ENCODE measurements at places on chromosomes 7 and 10.

- DNase-seq, result no peak
Observed at GRCh38 chr10:88228130-88228529, 355.0 kb downstream of the RNLS start.

DNA sequence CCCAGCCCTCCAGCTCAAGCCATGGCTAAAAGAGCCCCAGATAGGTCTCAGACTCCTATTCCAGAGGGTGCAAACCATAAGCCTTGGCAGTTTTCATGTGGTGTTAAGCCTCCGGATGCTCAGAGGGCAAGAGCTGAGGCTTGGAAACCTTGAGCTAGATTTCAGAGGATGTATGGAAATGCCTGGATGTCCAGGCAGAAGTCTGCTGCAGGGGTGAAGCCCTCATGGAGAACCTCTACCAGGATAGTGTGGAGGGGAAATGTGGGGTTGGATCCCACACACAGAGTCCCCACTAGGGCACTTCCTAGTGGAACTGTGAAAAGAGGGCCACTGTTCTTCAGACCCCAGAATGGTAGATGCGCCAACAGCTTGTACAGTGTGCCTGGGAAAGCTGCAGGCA is 13.2 kb upstream of the HPSE2 start:
- no peak for DNase-seq

DNA sequence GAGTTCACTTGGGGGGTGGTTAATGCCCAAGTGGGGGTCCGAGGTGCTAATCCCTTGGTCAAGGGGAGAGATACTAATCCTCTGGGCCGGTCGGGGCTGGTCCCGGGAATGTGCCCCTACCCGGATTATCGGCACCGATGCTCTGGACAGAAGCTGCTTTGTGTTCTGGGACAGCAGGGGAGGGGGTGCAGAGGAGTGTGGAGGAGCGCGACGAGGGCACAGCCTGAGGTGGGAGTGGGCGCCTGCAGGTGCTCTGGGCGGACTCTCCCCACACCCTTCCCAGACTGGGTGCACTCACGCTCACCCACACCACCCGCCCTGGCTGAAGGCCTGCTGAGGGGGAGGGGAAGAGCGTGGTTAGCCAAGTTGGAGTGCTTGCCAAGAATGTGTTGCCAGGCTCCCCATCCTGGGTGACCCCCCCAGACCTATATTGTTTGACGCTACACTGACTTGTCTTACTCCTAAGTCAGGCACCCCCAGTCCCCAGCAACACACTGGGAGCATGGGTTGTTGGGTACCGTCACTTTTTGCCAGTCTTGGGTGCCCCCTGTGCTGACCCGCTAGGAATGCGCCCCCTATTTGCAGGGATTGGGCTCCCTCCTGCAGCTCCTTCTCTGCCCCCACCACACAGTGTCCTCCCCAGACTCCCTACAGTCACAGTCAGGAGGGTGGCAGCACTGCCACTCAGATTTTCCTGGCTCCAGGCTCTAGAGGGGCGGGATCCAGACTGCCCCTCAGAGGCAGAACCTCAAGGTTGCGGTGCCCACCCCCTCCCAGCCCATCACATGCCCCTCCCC is 1.2 kb downstream of the SLC4A2 start:
- DNase-seq, result peak; percentile 88

- peak; percentile 16 for DNase-seq
Observed at GRCh38 chr7:26620352-26620751, 244.0 kb downstream of the SKAP2 start.

DNA sequence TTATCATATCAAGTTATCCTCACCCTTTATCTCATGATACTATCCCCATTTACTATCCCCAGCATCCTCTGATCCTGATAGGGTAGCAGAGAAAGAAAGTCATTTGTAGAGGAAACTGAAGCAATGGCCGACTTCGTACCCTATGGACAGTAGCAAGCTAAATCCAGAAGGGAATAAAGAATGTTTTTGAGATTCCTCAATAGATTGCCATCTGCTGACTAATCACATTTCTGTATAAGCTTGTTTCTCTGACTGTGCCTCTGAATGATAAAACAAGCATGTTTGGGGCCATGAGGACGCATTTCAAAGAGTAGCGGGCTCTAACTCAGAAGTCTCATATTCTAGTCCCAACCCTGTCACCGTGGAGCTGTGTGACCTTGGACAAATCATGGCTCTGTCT is 13.2 kb upstream of the FAM107B start:
- DNase-seq, result no peak

DNA sequence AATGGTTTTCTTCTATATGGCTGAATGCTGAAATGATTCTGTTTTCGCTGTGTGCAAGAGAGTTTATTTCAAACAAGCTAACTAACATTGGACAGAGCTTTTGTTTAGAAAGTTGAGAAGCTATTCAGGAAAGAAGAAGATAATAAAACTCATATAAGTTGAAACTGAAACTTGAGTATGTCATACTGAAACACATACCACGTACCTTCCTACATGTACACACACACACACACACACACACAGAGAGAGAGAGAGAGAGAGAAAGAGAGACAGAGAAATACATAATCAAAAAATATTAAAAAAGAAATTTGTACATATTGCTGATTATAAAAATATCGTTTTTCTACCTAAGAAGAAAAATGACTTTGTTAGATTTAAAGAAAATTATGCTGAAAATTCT is 561.9 kb upstream of the KCND2 start:
- no peak for DNase-seq

- no peak for DNase-seq
Observed at GRCh38 chr10:132982301-132982989, 40.1 kb upstream of the CFAP46 start.

DNA sequence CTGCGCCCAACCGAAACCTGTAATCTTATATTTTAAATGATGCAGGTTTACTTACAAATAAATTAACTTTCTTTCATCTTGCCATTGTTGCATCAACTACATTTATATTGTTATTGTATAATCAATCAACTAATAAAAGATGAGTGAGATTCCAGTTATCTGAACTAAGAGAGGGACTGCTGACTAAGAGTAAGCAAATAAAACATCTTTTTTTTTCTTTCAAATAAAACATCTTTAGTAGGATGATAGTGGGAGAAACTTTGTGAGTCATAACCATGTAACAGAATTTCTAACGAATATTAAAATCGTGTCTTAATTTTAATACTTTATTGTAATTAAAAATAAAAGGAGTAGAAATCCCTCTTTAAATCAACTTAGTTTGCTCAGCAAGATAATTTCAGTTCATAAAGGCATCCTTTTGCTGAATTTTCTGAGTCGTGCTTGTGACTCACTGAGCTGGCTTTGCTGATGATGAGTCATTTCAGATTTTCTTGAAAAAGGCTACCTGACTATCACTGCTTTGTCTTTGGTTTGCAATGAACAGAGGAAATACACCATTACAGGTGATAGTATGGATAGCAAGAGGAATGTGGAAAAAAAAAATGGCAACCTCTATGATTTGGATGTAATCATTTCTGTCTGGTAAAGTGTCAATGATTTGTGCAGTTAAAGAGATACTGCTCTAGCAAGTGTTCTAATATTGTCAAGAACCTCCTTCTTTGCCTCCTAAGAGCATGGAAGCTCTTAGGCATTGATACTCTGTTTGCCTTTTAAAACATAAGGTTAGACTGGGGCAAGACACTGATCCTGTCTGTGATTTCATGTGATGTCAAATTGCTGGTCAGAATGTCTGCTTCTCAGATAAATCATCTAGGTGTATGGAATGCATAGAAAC is 119.5 kb downstream of the GPR158 start:
- no peak for DNase-seq

DNA sequence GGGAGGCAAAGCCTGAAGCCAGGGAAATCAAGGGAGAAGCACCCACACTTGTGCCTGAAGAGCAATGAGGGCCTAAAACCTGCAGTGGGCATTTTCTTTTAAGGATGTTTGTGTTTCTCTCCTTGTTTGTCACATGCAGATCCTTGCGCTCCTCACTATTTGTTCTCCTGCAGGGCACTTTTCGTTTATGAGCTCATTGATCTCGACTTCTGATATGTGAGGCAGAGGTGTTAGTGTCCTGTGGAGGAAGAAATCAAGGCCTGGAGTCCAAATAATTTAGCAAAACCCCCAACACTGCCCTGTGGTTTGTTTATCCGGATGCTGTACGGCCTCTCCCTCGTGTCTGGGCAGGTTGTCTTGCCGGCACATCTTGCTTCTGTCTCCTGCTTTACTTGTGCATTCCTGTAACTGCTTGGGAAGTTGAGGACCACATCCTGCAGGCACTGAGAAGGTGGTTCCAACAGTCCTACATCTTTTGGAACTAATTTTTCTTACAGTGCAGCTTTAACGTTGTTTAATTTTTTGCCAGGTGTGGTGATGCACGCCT is 13.7 kb downstream of the UBE3C start:
- DNase-seq, result no peak

DNA sequence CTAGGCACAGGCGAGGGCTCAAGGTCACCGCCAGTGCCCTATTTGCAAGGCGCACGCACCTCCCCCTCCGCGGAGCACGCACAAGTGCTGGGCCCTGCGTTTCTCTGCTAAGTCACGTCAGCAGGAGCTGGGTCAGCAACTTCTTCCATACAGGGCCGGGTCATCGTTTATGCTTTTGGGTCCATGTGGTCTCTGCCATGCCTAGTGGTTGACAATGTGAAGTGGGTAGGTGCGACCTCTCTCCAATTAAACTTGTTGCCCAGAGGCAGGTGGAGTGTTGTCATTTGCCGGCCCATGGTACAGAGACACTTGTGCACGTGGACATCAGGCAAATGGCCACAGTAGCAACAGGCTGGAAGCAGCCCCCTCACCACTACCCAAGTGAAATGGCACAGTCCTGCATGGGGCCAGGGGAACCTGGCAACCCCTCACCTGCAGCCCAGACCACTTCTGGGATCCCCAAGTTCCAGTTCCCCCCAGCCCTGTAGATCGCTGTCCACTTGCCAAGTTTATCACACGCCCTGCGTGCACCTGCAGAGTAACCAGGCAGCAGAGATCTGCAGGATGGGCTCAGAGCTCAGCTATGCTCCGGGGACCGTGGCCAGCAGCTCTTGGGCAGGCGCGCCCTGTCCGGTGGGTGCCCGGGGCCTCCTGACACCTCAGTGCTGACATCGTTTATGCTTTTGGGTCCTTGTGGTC is 86.1 kb upstream of the PPP2R2D start:
- DNase-seq, result no peak

DNA sequence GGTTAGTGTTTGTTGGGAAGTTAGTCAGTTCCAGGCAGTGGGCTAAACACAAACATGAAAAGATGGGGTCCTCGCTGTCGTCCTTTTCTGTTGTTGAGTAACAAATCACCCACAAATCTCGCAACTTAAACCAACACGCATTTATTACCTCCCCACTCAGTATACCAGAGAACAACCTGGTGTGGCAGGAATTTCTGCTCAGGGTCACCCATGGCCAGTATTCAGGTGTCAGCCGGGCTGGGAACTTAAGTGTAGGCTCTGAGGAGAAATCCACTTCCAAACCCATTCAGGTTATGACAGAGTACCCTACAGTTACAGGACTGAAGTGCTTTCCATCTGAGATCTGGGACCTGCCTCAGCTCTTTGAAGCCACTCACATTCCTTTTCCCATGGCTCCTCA is 73.6 kb upstream of the SP4 start:
- no peak for DNase-seq

DNA sequence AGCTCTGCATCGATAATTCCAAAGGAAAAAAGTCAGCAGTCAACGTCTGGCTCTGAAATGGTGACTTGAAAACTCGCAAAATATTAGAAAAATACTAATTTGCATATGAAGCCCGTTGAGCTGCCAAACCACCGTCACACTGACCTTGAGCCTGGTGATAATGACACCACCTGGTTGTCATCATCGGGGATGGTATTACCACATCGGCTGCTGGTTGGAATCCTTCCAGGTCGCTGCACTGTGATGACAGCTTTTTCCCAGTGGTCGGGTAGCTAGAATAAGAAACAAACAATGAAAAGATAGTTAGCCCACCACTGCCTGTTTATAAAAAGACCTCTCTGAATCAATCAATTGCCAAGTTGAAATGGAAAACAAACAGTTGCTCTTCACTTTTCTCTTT is 41.6 kb downstream of the LAMB1 start:
- no peak for DNase-seq

GRCh38 chr10:108375691-108376090 is 1211.2 kb upstream of the SORCS1 start:
- no peak for DNase-seq

DNA sequence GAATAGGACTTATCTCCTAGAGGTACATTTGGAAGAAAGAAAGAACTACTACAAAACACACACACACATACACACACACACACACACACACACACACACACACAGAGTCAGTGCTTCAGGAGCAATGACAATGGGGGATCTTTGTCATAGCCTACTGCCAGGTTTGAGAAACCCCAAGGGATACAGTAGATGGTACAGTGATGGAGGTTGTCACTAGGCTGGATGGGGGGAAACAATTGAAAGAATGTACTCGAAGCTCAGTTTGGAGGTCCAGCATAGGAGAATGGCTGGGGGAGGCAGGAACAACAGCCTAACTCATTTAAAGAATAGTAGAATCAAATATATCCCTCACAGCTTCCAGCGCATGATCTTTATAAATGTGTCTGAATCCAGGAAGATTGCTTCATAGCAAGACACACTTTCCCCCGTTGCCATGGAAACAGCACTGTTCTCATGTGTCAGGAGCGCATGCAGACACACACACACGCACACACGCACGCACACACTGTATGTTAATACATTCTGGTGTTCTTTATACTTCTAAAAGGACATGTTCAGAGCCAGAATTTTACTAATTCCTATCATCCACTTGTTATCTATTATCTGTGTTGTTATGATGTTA is 32.6 kb upstream of the ZNRF2 start:
- DNase-seq, result peak; percentile 23

DNA sequence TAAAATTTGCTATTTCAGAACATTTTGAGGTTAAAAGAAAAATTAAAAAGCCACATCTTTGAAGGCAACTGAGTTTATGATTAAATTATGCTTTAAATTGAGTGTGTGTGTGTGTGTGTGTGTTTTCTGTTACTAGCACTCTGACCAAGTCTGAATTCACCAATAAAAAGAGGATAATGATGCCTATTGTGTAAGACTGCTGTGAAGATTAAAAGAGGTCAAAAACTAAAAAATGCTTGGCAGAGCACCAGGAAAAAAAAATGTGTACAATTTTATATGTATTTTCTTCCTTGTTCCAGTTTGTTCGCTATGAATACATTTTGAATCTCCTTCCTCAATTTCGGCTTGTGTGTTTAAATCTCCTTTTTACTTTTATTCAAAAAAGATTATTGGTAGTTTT is 316.6 kb upstream of the MAGI2 start:
- no peak for DNase-seq

GRCh38 chr7:81195033-81195432 is 276.2 kb upstream of the SEMA3C start:
- DNase-seq, result no peak
